ENCODE measurements at places on chromosomes 2 and 18.
A peak's percentile ranks its signal among the peaks of the same experiment; 100 is the strongest.

- DNase-seq, result peak; percentile 42
Observed at GRCh38 chr2:196113061-196113974, 44.7 kb upstream of the DNAH7 start.

- DNase-seq, result no peak
Observed at GRCh38 chr2:241265506-241265905, 50.0 kb downstream of the HDLBP start.

GRCh38 chr2:145644820-145645302 lies 1124.9 kb upstream of the ZEB2 start:
- no peak for DNase-seq

DNA sequence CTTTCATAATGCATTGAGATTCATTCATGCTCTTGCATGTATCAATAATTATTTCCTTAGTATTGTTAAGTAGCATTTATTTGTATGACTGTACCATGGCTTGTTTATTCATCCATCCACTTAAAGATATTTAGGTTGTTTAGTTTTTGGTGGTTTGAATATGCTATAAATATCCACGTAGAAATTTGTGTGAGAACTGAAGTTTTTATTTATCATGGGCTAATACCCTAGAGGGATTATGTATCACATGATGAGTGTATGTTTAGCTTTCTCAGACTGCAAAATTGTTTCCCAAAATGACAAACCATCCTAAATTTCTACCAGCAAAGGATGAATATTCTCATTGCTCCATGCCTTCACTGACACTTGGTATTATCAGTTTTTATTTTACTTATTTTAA lies 55.2 kb downstream of the CSRNP3 start:
- DNase-seq, result no peak

GRCh38 chr2:237411683-237412423 lies 2.1 kb downstream of the COL6A3 start:
- DNase-seq, result peak; percentile 55

DNA sequence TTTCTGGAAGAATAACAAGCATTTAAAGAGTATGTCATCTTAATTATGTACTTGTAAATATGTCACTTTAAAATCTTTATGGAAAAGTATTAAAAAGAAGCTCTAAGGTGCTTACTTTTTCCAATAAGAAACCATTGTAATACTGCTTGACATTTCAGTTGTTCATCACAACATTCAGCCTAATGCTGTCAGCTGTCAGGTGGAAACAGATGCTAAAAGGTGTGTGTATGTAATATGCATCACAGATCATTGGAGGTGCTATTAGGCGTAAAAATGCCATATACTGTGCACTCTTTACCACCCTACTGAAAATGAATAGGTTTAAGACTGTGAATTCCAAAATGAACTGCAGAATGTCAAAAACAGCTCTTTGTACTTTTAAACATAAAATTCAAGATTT lies 40.3 kb downstream of the METTL8 start:
- no peak for DNase-seq

GRCh38 chr2:130835766-130836015 lies 1.0 kb upstream of the ARHGEF4 start:
- DNase-seq, result no peak

DNA sequence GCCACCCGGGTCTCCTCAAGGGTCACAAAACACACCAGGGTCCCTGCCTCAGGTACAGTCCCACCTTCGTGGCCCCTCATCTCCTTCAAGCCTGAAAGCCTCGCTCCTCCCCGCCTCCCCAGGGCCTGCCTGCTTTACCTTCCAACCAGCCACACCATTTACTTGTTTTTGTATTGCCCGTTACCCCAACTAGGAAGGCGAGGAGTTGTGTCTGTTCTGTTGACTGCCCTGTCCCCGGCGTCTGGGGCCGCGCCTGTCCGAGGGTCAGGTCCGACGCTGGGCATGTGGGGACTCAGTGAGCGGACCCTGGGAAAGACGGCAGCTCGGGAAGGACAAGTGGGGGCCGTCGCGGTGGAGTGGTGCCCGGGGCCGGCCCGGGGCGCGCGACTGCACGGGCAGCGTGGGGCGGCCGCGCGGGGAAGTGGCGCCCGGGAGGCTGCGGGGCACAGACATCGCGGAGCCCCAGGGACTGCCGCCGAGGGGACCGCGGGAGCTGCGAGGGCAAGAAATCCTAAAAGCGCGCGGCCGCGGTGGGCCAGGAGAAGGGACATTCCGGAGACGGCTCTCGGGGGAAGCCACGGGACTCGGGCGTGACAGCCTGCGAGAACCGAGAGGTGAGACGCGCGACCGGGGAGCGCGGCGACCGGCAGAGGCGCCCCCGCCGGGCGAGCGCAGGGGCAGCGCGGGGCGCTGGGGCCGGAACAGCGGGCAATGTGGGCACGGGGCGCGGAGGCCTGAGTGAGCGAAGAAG lies 797 bp upstream of the GRHL1 start:
- peak; percentile 73 for DNase-seq

GRCh38 chr2:55618275-55619055 lies 1.0 kb upstream of the PPP4R3B start:
- peak; percentile 70 for DNase-seq

GRCh38 chr2:2172516-2172915 lies 158.6 kb downstream of the MYT1L start:
- DNase-seq, result no peak

DNA sequence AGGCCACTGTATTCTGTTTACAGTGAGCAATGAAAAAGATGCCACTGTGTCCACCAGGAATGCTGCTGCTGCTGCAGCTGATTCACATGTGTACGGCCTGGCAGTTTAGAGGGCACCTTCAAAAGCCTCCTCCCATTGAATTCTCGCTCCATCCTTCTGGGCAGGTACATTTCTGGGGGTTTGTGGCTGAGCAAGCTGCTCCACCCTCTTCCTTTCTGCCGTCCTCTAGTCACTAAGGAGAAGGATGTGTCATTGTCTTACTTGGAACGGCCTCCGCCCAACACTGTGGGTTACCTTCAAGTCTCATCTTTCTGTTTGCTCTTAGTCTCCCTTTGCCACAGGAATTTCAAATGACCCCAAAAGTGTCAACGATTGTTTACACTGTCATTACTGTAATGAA lies 182.0 kb downstream of the ZBTB7C start:
- DNase-seq, result no peak

DNA sequence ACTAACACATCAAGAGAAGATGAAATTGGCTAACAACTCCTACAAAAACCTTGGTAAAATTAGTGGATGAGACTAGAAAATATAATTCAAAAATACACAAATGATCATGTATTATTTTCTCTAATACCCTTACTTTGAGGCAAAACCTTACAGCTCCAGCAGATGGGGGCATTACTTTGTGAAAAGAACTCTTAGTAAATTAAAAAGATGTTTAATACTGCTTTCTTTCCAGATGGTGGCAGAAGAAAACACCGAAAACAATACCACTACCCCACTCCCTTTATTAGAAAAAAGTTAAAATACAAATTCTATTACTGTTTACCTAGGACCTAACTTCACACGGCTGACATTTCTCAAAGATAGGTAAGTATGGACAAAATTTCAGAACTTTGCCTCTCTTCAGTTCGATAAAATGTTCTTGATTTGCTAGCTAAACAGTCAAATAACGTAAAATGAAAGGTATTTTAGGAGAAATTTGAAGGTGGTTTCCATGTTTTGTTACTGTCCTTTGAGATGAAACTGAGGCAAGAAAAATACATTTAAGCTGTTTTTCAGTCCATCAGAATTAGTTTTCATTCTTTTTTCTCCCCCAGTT lies 30.6 kb downstream of the ORC4 start:
- DNase-seq, result peak; percentile 78

DNA sequence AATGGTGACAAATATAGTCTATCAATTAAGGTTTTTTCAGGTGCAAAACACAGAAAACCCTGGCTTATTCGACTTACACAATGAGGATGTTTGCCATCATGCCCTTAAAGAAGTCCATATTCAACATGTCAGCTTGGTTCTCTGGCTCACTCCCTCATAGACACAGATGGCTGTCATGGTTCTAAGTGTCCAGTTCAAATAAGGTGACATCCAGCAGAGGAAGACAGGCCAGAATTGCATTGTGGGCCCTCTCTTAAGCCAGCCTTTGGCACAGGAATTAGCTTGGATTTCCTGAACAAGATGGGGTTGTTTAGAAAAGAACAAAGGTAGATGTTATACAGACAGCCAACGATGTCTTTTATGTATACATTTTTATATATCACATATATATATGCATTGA lies 18.7 kb upstream of the SLC1A4 start:
- DNase-seq, result no peak

- DNase-seq, result no peak
Observed at GRCh38 chr18:3874581-3874980, 424.6 kb downstream of the TGIF1 start.

DNA sequence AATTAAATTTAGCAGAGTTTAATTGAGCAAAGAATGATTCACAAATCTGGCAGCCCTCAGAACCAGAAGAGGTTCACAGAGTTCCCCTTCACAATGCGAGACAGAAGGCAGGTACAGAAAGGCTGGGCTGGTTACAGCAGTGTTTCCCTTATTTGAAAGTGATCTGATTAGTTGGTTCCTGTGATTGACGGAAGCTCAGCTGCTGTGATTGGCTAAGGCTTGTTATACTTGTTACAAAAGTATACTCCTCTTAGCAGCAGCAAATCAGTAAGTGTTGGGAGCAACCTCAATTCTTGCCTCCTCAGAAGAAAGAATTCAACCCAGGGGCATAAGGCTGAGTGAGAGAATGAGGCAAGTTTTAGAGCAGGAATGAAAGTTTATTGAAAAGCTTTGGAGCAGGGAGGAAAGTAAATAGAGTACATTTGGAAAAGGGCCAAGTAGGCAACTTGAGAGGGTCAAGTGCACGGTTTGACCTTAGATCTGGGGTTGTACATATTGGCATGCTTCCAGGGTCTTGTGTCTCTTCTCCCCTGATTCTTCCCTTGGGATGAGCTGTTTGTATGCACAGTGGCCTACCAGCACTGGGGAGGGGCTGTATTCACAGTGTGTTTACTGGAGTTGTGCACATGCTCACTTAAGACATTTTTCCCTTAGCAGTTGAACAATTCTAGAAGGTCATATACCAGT lies 431.8 kb upstream of the RAB12 start:
- no peak for DNase-seq

DNA sequence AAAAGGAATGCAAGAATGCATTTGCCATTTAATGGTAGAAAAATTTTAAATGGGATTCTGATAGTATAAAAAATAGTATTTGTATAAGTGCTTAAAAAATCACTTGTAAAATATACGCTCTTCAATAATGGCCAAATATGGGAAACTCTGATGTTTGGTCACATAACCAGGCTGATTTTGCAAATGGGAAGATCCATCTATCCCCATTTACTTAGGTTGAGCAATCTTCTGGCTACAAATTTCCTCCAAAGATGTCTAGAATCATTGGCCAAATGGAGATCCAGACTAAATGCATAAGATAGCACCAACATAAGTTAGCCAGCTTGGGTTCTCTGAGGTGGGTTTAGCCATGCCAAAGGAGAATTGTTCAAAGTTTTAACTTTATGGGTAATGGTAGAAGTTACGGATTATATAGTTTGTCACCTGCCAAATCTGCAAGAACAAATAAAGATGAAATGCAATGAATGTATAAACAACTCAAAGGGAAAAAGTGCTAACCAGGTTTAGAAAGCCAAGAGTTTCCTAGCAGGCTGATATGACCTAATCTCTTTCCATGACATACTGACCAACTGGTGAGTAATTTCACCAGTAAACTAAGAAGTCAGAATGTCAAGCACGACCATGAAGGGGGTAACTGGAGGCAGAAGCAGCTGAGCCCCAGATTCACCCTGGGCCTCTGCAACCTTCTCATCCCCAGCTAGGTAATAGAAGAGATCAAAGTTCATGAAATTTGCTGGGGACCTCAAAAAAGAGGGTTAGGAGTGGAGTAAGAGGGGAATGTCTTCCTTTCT lies 10.0 kb downstream of the RHOB start:
- DNase-seq, result no peak
